ENCODE measurements at places on chromosomes 7 and 10. TPM values are rescaled to one million over a fixed set of nuclear protein-coding genes. Genes with fewer than 3 reads are reported as not detected.

Gene NUP42
- 48.7 TPM for polyA plus RNA-seq

DNA sequence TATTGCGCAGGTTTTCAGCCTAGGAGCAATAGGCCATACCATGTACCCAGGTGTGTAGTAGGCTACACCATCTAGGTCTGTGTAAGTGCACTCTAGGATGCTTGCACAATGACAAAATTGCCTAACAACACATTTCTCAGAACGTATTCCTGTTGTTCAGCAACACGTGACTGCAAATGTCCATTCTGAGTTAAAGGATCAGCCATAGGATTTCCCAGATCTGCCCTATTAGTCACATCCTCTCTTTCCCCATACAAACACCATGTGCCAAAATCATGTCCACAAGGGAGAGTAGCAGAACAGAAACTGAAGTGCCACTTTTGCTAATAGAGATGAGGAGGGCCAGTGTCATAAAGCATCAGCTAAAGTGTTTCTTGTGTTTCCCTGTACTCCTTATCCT is 42.6 kb upstream of the AMPH start:
- H3K4me1 ChIP-seq: no peaks in the 10 kb centered on the region
- no peaks in the 10 kb centered on the region for H3K27me3 ChIP-seq
- H3K36me3 ChIP-seq: no peaks in the 10 kb centered on the region
- DNase-seq: no peak
- H3K4me3 ChIP-seq: no peak overlapping the region

DNA sequence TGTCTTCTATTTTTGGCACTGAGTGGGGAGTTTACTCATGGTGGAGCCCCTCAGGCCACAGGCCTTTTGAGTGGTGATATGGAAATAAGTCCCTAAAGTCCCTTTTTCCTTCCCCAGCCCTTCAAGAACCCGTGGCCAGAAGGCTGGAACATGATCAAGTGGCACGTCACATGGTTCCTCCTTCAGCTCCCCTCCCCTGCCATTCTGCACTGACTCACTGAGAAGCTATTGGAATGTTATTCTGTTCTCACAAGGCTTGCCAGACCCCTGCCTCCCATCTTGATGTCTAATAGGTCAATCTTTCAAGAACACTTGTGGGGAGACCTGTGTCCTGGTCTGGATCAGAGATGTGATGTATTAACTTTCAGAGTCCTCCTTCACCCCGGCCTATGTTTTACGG is 279.8 kb downstream of the SEC23IP start:
- H3K27me3 ChIP-seq: peaks cover 11% of the 10 kb centered on the region
- no peaks in the 10 kb centered on the region for H3K36me3 ChIP-seq
- H3K27ac ChIP-seq: no peak overlapping the region
- no peaks in the 10 kb centered on the region for H3K4me1 ChIP-seq
- DNase-seq: no peak

Gene CTTNBP2
- polyA plus RNA-seq: not detected

Gene HOXA2
- polyA plus RNA-seq: not detected

- H3K4me1 ChIP-seq: no peaks in the 10 kb centered on the region
- H3K27me3 ChIP-seq: peaks cover 2% of the 10 kb centered on the region
- H3K4me3 ChIP-seq: no peak overlapping the region
- no peaks in the 10 kb centered on the region for H3K36me3 ChIP-seq
- H3K27ac ChIP-seq: no peak overlapping the region
Measured at GRCh38 chr7:22787951-22788350, 34.7 kb downstream of the TOMM7 start.

Gene GRID1
- polyA plus RNA-seq: not detected

DNA sequence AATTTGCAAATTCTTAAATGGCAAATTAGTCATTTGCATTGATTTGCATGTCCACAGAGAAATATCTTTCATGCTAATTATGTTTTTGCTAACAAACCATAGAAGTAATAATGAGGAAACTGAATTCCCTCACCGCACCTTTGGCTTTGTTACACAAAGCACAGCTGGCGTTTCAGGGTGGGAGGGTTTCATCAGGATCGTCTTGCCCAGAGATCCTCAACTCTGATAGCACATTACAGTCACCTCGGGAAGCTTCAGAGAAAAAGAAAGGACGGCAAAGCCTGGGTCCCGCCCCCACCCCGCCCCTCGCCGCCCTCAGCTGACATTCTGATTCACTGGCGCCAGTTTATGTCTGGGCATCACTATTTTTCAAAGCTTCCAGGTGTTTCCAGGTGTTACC is 119.4 kb downstream of the PTPRN2 start:
- no peak for DNase-seq
- H3K4me1 ChIP-seq: peaks cover under 1% of the 10 kb centered on the region
- H3K27ac ChIP-seq: no peak overlapping the region
- no peak overlapping the region for H3K4me3 ChIP-seq
- no peaks in the 10 kb centered on the region for H3K36me3 ChIP-seq
- H3K27me3 ChIP-seq: peaks cover 6% of the 10 kb centered on the region

Gene ARPC1A
- 39.5 TPM for polyA plus RNA-seq

DNA sequence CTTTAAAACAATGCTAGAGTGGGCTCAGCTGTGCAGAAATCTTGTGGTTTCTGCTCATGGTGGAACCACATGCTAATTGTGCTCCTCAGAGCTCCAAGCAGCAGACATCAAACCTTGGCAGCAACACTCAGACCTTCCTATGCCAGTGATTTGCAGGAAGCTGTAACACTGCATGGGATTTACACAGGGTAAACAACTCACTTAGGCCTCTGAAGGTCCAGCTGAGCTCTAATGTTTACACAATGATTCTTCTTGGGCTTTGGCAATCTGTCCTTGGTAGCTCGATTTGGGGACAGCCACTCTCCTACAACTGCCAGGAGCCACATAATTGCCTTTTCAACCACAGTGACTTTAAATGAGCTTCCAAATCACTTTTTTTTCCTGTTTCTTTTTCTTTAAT is 97.7 kb upstream of the PDLIM1 start:
- DNase-seq: no peak
- peaks cover 5% of the 10 kb centered on the region for H3K27me3 ChIP-seq
- no peak overlapping the region for H3K27ac ChIP-seq

DNA sequence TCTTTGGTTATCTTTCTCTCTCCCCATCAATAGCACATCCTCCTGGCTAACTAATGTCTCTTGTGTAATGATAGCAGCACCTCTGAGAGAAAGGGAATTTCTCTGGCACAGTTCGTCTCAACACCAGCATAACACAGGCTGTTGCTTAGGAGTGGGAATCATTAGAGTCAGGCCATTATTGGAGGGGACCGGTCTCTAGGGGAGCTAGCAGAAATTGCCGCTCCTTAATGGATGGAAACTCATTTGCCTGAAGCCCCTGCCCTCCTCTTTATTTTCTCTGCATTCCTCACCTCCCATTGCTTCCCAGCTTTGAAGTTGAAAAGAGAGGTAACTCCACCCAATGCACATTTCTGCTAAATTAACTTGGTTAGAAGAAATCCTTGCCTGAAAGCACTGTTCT is 11.9 kb downstream of the LRRC4 start:
- DNase-seq: no peak
- H3K4me3 ChIP-seq: no peak overlapping the region
- H3K27ac ChIP-seq: no peak overlapping the region
- no peaks in the 10 kb centered on the region for H3K27me3 ChIP-seq

DNA sequence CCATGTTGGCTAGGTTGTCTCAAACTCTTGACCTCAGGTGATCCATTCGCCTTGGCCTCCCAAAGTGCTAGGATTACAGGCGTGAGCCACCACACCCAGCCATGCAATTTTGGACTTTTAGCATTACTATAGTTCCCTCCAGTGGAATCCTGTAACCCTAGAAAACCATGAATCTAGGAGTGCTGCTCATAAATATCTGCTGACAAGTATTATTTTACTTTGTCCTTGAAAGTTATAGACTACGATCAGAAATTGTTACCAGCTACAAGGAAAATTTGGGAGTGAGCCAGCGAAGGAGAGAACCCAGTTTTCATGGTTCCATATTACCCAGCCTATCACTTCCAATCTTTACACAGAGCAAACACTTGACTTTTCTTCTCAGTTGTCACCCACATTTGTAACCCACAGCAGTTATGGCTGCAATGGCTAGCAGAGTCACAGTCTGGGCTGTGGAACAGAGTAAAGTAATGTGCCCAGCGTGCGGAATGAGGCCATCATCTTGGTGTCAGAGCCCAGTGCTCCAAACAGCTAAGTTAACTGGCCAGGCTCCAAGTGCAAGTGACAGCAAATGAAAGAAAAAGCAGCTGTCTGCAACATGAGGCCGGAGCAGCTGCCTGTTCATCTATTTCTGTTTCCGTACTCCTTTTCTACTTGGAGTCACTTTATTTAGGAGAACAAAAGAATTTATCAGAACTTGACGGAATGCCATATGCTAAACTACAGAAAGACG is 29.9 kb downstream of the ZC3HC1 start:
- no peak overlapping the region for H3K4me3 ChIP-seq
- DNase-seq: no peak
- peaks cover 38% of the 10 kb centered on the region for H3K36me3 ChIP-seq
- no peaks in the 10 kb centered on the region for H3K4me1 ChIP-seq
- H3K27me3 ChIP-seq: no peaks in the 10 kb centered on the region

Gene AIMP2
- 36.7 TPM for polyA plus RNA-seq

- H3K36me3 ChIP-seq: no peaks in the 10 kb centered on the region
- H3K4me3 ChIP-seq: no peak overlapping the region
- peaks cover 41% of the 10 kb centered on the region for H3K27me3 ChIP-seq
- no peak overlapping the region for H3K27ac ChIP-seq
- H3K4me1 ChIP-seq: peaks cover 2% of the 10 kb centered on the region
- no peak for DNase-seq
Measured at GRCh38 chr7:150903606-150904005, 51.3 kb downstream of the AOC1 start.

- DNase-seq: no peak
- H3K27ac ChIP-seq: no peak overlapping the region
- no peak overlapping the region for H3K4me3 ChIP-seq
- H3K27me3 ChIP-seq: peaks cover 13% of the 10 kb centered on the region
- peaks cover 6% of the 10 kb centered on the region for H3K36me3 ChIP-seq
Measured at GRCh38 chr10:32051926-32052325, 4.3 kb downstream of the KIF5B start.
